Fibroblast of gingiva (primary cell): ENCODE measurements at places on chromosomes 5 and 9.

DNA sequence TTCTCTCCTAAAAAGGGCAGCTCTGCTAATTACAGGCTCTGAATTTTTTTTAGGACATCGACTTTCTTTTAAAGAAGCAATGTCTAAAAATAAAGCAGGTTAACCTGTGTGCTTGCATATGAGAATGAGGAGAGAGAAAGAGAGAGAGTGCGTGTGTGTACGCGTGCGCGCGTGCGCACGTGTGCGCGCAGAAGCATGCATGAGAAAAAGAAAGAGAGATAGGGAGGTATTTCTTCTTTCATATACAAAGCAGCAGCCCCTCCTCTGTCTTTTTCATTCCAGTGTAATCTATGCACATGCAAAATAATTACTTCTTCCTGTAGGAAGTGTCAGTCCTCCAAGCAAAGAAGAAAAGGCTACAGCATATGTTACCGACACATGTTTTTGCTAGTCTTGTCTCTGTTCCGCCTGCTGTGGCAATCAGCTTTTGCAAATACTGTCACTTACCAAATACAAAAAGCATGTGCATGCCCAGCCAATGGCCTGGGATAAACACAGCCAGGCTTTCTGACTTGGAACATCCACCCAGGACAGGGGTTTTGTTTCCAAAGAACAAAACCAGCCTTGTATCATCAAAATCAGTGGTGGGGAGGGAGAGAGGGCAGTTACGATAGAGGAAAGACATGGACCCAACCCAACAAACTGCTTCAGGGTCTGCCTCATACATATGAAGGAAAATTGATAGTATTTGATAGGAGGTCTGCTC is 252.3 kb upstream of the SLC24A2 start:
- DNase-seq = peak; percentile 30

DNA sequence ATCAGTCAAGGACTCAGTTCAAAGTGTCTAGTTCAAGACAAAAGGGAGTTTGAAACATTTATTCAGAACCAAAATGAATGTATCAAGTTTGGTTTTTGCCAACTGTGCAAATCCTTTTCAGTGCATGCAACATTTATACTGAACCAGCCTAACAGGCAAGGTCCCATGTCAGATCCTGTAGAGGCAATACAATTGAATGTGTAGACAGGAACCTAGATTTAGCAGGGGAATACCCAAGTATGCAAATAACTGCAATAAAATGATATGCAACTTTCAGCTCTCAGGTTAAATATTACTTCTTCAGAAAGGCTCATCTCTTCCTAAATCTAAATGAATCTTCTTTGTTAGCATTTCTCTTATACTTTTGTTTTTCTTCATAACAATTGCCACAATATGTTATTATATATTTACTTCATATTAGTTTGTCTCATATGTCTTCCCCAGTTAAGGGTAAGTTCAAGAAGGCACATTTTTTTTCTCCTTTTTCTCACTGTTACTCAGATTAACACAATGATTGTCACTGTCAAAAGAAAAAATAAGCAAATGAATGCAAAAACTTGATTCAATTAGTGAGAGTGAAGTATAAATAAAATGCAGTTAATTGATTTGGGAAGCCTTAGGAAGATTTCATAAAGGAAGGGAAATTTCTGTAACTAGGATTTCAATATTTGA is 163.9 kb upstream of the RASA1 start:
- no peak for DNase-seq

- no peak for DNase-seq
Measured at GRCh38 chr5:56356121-56356835, 123.1 kb upstream of the ANKRD55 start.

GRCh38 chr5:73153513-73153912 is 19.5 kb upstream of the TMEM174 start:
- DNase-seq = no peak

DNA sequence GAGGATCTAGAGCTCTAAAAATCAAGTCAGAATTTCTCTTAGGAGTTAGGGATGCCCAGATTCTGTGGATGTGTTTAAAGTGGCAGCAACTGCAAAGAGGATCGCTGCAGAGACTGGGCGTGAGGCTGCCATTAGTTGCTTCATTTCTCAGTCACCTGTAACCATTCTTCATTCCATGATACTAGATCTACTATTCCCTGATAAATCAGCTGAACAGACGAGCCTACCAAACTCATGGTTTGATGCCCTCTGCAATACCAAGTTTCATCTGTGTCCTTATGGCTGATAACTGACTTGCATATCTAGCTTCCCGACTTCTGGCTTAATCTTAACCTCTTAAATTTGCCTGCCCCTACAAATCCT is 33.3 kb downstream of the UBE2R2 start:
- no peak for DNase-seq

DNA sequence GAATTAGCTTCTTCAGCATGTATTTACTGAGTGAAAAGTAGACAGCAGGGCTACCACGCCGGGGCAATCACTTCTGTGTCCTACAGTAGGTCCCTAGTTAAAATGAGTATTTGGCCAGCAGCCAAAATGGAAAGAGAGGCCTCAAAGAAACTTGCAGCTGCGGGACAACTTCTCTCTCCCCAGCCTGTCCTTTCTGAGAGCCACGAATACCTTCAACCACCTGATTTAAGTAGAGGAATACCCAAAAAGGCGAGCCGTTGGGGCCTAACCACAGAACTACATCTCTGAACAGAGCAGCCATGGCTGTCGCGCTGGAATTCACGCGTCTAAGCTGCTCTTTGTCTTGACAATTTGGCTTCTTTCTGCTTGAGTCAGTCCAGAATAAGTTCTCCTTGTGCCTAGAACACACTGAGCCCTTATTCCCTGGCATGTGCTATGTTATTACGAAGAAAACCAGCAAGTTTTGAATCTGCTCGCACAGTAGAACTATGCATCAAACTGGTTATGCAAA is 43.8 kb upstream of the GOLPH3 start:
- no peak for DNase-seq

DNA sequence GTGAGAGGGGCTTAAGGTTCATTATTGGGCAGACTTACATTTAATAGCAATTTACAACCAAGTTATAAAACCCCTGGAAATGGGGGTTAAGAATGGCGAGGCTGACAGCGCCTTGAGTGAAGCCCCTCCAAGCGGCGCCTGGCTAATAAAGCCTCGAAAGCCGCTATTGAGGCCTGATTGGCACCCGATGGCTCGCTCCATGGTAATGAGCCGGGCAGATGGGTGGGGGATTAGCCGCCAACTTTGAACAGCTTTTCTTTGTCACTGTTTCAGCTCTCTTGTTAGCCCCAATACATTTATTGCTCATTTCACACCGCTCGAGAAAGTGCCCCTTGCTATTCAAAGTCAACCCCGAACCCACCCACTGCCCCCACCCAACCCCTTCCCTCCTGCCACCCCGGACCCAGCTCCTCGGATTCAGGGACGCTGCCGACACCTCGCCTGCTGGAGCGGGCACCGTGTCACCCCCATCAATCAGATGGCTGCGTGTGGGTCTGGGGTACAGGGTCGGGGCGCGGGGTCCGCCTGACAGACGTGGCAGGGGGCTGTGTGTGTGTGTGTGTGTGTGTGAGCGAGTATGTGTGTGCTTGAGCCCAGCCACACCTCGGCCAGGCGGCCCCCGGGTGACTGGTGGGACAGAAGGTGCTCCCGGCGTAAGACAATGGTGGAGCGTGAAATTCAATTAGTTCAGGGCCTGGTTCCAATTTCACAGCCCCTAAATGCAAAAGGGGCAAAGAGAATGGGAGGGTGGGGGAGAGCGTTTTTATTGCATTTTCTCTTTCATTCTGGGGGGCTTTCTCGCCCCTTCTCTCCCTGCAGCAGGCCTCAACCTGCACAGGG is 34.2 kb downstream of the ASS1 start:
- no peak for DNase-seq

GRCh38 chr5:10077791-10078545 is 171.7 kb downstream of the ATPSCKMT start:
- DNase-seq = peak; percentile 84

GRCh38 chr9:92564504-92564903 is 28.7 kb upstream of the ECM2 start:
- DNase-seq = no peak

GRCh38 chr5:112923148-112923917 is 1.3 kb upstream of the REEP5 start:
- DNase-seq = no peak

- DNase-seq = peak; percentile 50
Measured at GRCh38 chr5:144142139-144142823, 28.2 kb downstream of the YIPF5 start.

GRCh38 chr5:54013556-54014194 is 296.7 kb downstream of the ARL15 start:
- peak; percentile 91 for DNase-seq

GRCh38 chr5:72426019-72426418 is 81.2 kb downstream of the ZNF366 start:
- no peak for DNase-seq

GRCh38 chr5:175749591-175749990 is 91.7 kb downstream of the HRH2 start:
- no peak for DNase-seq

DNA sequence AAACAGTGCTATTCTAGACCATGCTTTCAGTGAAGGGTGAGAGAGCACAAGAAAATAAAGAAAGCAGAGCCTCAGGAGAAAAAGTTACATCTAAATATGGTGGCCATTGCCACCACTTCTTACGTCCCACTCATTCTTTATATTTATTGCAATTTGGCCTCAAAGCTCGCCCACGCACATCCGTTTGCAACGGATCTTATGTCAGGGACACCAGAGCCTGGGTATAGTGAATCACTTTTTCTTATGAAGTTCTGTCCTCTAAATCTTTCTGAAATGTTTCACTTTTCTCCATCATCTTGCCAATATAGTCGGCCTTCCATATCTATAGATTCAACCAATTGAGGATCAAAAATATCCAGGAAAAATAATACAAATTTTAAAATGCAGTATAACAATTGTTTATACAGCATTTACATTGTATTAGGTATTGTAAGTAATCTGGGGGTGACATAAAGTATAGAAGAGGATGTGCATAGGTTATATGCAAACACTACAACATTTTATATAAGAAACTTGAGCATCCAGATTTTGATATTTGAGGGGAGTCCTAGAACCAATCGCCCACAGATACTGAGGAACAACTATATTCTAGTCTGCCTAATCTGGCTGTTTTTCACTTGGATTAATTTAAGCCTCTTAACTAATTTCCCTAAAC is 35.2 kb downstream of the GOLPH3 start:
- DNase-seq = no peak

- DNase-seq = no peak
Measured at GRCh38 chr5:109451146-109451545, 41.4 kb upstream of the PJA2 start.

- DNase-seq = no peak
Measured at GRCh38 chr9:136696502-136696901, 9.2 kb upstream of the AGPAT2 start.

DNA sequence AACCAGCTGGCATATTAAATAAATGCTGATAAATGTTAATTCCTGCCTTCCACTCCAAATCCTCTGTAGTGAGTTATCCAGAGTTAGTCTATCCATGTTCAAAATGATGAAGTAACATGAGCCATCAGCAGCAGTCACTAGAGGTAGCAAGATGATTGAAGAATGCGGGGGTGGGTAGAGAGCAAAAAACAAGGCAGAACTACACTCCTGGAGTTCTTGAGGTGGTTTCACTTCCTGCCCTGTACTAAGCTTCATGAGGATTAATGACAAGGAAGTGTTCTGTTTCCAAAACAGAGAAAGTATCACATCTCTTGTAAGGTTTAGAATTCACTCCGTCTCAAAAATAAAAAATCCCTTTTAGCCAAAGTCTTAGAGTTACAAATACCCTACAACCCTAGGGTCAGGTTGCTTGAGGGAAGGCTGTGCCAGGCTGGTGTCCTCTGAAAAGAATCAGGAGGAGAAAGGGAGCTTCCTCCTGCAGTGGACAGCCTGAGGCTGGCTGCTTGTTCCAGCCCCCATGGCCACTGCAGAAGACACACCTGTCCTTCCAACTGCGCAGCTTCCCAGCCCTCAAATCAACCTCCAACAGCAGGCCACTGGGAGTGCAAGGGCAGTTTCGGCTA is 180.2 kb downstream of the DENND1A start:
- DNase-seq = no peak

GRCh38 chr5:6859951-6860638 is 146.9 kb downstream of the TENT4A start:
- no peak for DNase-seq

- no peak for DNase-seq
Measured at GRCh38 chr5:173517648-173518047, 98.8 kb downstream of the BOD1 start.

GRCh38 chr5:43891112-43891511 is 288.1 kb downstream of the NNT start:
- peak; percentile 32 for DNase-seq

- DNase-seq = no peak
Measured at GRCh38 chr5:156259618-156260017, 67.3 kb upstream of the SGCD start.

GRCh38 chr9:24059651-24060050 is 233.6 kb upstream of the ELAVL2 start:
- no peak for DNase-seq

GRCh38 chr5:172089298-172090117 is 83.1 kb upstream of the FBXW11 start:
- DNase-seq = no peak

DNA sequence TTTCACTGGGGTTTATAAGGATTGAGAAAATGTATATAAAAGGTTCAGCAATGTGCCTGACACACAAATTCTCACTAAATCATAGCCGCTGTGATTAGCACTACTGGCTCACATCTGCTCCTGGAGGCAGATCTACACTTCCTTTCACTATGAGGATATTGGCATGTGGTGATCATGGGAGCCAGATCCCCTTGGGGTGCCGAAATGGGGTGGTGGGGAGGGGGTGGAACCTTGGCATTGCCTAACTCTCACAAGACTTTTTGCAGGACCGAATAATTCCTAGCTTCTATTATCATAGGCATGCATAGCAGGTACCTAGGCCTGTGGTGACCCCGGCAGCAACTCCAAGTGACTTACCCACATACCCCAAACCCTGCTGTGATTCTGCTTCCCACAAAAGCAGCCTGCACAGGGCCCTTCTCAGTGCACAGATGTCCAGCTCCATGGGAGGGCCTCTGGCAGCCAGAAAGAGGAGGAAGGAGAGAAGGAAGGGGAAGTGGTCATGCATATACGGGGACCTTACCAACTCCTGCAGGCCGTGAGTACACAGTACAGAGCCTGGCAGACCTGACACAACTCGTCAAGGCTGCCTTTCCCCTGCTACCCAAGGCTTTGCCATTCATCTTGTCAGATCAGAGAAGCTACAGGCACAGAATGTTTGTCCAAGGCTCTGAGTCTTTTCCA is 61.3 kb upstream of the IQGAP2 start:
- DNase-seq = no peak

DNA sequence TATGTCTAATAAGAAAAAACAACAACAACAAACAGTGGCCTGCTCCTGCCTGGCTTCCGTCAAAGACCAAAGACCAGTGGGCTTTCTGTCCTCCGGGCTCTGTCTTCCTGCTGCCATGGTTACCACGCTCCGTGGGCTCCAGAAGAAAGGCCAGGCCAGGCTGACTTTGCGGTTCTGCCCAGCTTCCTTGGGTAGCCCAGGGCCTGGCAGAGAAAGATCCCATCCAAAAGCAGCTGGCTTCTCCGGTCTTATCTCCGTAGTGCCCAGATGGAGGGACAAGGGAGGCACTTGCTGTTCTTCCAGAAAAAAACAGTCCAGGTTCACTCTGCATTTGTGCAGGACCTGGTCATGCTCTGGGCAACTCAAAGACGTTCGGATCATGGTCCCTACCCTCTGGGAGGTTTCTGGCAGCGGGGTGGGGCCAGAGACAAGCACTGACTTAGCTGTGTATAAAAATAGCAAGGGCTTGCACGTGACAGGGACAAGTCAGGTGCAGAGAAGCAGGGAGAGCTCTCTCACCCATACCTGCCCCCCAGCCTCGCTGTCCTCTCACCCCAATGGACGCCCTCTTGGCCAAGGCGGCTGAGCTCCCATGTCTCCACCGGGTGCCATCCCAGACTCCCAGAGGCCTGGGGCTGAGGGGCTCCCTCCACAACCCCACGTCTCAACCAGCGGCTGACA is 212.2 kb downstream of the C9orf50 start:
- no peak for DNase-seq
